NCI-H187 (cell line): ENCODE measurements at places on chromosomes 13 and 19.

DNA sequence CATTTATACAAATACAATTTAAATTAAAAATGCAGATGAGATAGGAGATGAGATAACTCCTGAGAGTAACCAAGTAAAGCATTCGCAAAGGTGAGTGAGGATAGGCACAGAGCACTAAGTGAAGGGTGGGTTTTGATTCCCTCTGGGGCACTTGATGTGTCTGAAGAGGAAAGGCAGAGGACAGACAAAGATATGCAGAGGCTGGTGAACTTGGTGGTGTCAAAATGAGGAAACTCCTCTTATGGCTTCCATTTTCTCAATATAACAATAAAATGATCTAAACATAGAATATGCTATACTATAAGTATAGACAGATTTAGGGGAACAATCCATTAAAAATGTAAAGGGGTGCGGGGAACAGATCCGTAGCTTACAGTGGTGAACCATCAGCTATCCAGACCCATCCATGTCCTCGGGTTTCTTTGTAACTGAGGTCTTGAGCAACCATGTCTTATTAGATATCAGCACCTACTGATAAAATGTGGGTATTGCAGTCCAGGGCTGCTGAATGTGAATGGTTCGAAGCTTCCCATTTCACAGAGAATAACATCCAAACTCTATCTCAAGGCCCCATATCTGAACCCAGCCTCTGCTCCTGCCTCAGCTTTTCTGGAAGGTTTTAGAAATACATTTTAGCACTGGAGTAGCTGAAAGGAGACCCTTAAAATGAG is 73.9 kb upstream of the SLC10A2 start:
- DNase-seq: no peak

- no peak for DNase-seq
Observed at GRCh38 chr19:52094526-52095130, 937 bp downstream of the ZNF841 start.

DNA sequence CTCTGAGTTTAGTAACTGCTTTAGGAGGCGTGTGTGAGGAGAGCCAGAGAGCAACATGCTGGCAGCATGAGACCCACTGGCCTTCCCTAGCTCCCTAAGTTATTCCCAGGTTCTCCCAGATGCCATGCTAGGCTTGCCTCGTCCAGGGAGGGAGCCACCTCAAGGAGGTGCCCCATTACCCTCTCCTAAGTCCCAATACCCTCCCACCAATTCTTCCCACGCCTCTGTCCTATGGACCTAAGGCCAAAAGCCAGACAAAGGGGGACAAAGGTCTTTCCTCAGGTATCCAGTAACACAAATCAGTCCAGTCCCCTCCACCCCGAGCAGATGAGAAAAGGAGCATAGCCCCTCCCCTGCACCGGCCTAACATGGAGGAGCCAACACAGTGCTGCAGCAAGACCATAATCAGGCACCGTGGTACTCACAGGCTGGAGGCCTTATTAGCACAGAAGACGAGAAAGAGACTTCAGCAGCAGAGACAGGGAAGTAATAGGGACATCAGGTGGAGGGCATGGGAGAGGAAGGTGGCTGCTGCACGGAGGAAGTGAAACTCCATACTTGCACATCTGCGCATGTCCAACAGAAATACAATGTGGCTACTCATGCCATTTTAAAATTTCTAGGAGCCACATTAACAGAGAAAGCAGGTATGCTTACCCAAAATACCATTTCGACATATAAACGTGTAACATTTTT is 46.3 kb downstream of the BRD4 start:
- no peak for DNase-seq

- no peak for DNase-seq
Observed at GRCh38 chr19:44072543-44073401, 813 bp downstream of the ZNF284 start.

DNA sequence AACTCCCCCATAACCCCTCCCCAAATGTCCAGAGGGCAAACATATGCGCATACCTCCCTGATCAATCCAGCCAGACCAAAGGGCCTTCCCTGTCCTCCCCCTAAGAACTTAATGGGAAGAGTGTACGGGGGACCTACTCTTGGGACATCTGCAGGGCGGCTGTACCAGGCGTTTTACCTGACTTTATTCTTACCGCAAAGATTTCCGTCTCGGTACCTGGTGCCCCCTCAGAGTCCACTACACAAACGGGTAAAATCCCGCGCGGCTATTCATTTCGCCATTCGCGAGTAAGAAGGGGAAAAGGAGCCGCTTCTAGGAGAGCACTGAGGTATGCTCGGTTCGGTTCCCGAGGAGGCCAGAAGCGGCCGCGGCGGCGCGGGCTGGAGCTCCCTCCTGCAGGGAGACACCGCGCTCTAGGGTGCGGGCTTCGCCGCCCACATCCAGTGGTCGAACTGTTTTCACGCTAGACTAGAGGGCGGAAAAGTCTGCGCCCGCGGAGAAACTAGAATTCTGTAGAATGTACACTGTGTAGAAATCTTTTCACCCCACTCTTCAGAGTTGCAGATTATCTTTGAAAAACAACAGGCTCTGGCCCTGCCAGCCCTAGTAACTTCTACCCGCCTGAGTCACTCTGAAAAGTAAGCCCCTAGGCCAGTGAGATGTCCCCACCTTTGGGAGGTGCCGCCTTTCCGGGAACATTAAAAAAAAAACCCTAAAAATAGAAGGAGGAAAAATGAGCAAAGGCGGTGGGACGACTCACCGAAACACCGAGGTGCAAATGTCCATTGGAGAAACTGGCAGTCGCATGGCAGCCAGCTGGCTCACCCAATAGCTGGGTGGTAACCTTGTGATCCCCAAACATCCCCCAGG is 3.8 kb upstream of the TSHZ3 start:
- DNase-seq: no peak

GRCh38 chr19:7715671-7716070 is 13.7 kb upstream of the FCER2 start:
- DNase-seq: no peak

- DNase-seq: no peak
Observed at GRCh38 chr13:113117335-113117872, 5.2 kb upstream of the F10 start.

GRCh38 chr19:43781630-43782310 is 997 bp upstream of the KCNN4 start:
- no peak for DNase-seq

GRCh38 chr19:4443188-4443587 is 14.4 kb downstream of the UBXN6 start:
- no peak for DNase-seq

DNA sequence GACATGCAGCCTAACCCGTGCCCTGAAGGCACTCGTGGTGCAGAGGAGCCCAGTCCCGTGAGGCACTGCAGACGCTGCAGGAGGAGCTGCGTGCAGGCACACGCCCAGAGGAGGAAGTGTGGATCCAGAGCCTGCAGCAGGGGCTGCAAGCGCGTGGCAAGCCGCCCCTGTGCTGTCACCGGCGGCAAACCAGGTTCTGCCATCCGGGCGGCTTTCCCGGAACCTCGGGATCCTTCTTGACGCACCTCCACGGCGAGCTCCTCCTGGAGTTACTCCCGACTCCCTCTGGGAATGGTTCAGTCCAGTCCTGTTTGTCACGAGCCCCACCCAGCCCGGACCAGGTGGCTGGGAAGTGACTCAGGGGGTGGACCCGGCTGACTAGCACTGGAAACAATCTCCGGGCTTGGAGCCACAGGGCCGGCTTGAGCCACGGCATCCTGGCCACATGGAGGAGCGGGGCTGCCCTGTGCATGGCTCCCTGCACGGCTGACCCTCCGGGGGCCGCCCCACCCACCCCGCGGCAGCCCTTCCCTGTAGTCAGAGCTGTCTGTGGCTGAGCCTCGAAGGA is 10.2 kb downstream of the DPP9 start:
- DNase-seq: no peak

DNA sequence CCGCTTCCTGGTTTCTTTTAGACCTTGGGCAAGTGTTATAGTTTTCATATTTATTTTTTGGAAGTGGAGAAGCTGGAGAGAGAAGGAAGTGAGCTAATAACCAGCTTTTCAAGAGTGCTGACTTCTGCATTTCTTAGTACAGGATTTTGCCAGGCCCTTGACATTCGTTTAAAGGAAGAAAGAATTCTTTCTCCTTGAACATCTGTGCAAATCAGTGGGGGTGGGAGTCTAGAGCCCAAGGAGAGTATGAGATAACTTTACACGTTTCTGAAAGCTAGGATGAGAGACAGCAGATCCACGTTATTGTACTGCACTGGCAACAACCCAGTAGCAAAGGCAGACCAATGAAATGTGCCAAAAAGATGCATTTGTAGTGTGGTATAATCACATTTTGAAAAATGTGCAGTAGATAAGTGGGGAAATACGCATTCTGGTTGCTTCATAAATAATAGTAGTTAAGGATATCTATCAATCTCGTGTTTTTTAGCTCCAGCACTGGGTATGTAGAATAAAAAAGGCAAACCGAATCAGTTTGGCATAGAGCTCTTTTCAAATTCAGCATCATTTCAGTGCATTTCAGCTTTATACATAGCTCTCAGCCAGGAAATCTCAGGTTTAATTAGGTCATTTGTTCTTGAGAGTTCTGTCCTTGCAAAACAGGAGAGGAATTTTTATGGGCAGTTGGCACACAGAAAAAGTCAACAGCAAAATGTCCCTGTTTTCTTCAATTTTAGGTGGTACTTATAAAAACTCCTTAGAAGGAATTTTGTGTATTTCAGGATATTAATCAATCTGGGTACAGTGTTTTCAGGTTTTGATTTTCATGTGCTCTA is 4.3 kb downstream of the RNF113B start:
- DNase-seq: no peak

DNA sequence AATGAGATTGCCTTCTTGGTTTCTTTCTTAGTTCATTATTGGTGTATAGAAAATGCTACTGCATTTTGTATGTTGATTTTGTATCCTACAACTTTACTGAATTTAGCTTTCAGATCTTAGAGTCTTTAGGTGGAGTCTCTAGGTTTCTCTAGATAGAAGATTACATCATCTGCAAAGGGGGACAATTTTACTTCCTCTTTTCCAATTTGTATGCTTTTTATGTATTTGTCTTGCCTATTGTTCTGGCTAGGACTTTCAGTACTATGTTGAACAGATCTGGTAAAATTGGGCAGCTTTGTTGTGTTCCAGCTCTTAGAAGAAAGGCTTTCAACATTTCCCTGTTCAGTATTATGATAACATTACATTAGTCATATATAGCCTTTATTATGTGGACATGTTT is 101.0 kb upstream of the SPRY2 start:
- no peak for DNase-seq

DNA sequence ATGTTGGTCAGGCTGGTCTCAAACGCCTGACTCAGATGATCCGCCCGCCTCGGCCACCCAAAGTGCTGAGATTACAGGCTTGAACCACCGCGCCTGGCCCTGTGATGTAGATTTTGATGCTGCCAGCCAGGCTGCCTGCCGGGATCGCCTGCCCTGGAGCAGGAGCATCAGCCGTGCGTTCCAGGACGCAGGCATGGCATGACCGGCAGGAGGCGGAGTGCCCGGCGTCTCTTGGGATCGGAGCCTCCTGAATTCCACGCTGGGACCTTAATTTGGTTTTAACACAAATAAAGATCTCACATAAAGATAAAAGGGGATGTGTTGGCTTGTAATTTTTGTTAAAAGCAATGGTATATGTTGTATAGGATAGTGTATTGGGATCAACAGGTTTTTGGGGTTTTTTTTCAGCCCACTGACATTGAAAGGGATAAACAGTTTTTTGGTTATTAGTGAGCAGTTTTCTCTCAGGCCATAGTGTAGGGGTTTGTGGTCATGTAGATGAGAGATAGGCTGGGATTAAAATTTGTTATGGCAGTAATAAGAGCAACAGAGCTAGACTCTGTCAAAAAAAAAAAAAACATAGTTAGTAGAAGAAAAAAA is 1406.4 kb downstream of the UQCRFS1 start:
- DNase-seq: no peak

GRCh38 chr19:14487370-14488125 is 8.4 kb downstream of the GIPC1 start:
- no peak for DNase-seq

- DNase-seq: no peak
Observed at GRCh38 chr13:38008636-38009035, 139.1 kb upstream of the TRPC4 start.

- DNase-seq: no peak
Observed at GRCh38 chr19:19628501-19629134, 598 bp upstream of the LPAR2 start.

GRCh38 chr19:566403-566802 is 6.0 kb upstream of the BSG start:
- DNase-seq: no peak

DNA sequence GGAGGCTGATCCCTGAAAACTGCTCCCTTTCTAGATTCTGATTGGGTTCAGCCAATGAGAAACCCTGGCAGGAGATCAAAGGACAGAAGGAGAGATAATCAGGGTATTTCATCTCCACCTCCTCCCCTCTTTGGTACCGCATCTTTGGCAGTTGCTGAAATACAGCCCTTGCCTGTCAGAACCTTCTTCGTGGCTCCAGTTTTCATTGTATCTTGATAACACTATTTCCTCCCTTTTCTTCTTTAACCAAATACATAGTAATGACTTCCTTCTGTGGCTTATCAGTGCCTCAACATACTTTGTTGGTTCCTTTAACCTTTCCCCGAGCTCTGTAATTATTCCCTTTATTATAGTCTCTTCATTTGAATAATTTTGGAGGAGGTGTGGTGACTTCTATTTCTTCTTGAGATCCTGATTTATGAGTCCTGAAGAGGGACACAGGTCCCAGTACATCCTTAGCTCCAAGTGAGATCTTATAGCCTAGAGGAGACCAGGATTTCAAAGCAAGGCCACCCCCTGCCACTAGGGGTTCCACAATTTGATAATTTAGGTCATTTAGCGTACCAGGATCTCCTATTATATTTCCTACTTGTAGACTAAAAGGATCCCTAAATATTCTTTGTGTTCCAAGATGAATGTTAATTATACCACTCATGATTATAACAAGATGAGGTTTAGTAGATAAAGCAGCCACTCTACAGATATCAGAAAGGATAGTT is 98.0 kb downstream of the EDNRB start:
- DNase-seq: no peak

- no peak for DNase-seq
Observed at GRCh38 chr19:17101686-17102628, 26.4 kb downstream of the MYO9B start.

- DNase-seq: no peak
Observed at GRCh38 chr19:33752945-33753344, 43.7 kb upstream of the KCTD15 start.

GRCh38 chr13:20492641-20493040 is 33.0 kb downstream of the CRYL1 start:
- DNase-seq: no peak

DNA sequence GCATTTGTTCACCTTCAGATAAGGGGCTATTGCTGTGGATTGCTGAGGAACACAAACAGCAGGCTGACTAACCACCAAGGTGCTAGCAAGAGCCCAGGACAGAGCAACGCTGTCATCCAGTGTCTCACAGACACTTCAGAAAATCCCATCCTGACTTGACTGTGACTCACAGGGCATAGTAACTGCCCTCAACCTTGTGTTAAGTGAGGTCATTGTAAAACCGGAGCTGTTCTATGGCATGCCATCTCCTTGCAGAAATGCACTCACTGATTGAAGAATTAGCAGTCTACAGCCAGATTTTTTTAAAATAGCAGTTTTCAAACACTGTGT is 51.1 kb downstream of the TNFRSF19 start:
- DNase-seq: no peak
